ENCODE measurements at places on chromosomes 5 and 9. TPM values are rescaled to one million over a fixed set of nuclear protein-coding genes. Genes with fewer than 3 reads are reported as not detected.

The TRPM6 gene
- 1.1 TPM for total RNA-seq

The MCTP1 gene
- total RNA-seq = 7.3 TPM

The ZFAND5 gene
- total RNA-seq = 141 TPM

The BARX1 gene
- total RNA-seq = 12.5 TPM

The TPRN gene
- 11.1 TPM for total RNA-seq

The CLIC3 gene
- 1.7 TPM for total RNA-seq

The BTNL3 gene
- total RNA-seq = not detected

The ENHO gene
- 1.3 TPM for total RNA-seq

The AGXT2 gene
- total RNA-seq = not detected

The ZFP2 gene
- total RNA-seq = 0.07 TPM

The RAB3C gene
- not detected for total RNA-seq

The ANKRD34B gene
- total RNA-seq = 0.07 TPM

The C9orf50 gene
- total RNA-seq = not detected

The C7 gene
- not detected for total RNA-seq

The MAPK9 gene
- total RNA-seq = 41.6 TPM

The MYORG gene
- total RNA-seq = 4.2 TPM

The SPINK13 gene
- not detected for total RNA-seq

The SLC36A2 gene
- total RNA-seq = not detected

The ANKRD20A1 gene
- total RNA-seq = 0.28 TPM

The GGTA1 gene
- total RNA-seq = not detected

The C9orf152 gene
- total RNA-seq = not detected

The NR6A1 gene
- total RNA-seq = 1.7 TPM

The RLN2 gene
- total RNA-seq = not detected

The SPINK5 gene
- total RNA-seq = not detected

The IL6ST gene
- total RNA-seq = 34.7 TPM

The GNA14 gene
- total RNA-seq = not detected

The ACTBL2 gene
- total RNA-seq = not detected

The GMCL2 gene
- not detected for total RNA-seq
